Activated T-cell treated with anti-CD3 and anti-CD28 coated beads, Interleukin-2, amount 50 U/mL, for 72 hours (primary cell): ENCODE measurements at places on chromosomes 1 and 21.

DNA sequence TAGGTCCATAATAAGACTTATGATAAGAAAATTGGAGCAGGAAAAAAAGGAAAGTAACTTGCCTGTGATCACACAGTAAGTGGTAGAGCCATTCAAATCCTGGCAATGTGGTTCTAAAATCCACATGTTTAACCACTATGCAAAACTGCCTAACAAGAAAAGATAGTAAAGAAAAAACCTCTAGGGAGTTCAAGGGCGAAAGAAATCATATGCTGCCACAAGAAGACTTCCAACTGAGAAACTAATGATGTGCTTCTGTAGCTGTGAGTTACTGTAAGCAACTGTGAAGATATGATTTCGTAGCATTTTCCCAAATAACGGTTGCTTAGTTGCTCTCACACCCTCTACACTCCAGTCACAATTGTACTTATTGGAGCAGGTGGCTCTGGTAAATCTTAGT lies 20.9 kb upstream of the LYPLAL1 start:
- no peak overlapping the region for H3K4me3 ChIP-seq
- DNase-seq = no peak

- H3K4me1 ChIP-seq = peaks cover 9% of the 10 kb centered on the region
- peaks cover 2% of the 10 kb centered on the region for H3K27me3 ChIP-seq
- no peaks in the 10 kb centered on the region for H3K36me3 ChIP-seq
- no peak overlapping the region for H3K27ac ChIP-seq
Observed at GRCh38 chr1:207444514-207445217, 9.5 kb upstream of the CR2 start.

- H3K27ac ChIP-seq = no peak overlapping the region
- H3K4me1 ChIP-seq = no peaks in the 10 kb centered on the region
- no peak for DNase-seq
Observed at GRCh38 chr1:94646141-94646643, 104.6 kb upstream of the F3 start.

DNA sequence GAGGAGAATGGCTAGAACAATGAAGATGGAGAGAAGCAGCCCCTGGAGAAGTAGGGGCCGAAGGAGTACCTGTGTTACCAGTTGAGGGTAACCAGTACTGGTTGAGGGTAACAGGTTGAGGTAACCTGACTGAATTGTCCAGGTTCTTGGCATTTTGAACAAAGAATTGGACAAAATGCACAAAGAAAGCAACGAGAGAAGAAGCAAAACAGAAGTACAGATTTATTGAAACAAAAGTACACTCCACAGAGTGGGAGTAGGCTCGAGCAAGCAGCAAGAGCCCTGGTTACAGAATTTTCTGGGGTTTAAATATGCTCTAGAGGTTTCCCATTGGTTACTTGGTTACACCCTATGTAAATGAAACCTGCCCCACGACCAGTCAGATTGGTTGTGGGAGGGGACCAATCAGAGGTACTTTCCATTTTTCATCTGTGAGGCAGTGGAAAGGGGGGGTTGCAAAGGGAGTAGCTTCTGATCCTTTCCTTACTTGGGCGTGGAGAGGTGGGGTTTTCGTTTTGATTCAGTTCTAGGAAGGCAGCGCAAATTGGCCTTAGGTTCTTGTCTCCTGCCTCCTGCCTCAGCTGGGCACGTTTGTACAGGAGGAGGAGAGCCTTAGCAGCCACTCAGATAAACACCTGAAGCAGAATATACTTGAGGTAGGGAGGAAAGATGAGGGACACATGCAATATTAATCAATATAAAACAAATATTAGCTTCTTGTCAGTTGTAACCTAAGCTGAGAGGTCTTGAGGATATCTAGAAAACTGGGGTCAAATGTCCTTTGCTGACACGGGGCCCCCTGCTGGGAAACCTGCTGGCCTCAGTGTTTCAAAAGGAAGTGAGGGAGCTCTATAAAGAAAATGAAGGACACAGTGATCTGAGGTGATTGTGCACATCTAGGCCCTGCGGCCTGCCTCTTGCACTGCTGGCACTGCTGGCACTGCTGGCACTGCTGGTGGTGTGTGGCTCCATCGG lies 14.3 kb upstream of the LSM10 start:
- H3K27me3 ChIP-seq = no peaks in the 10 kb centered on the region
- peak; percentile 83 for DNase-seq
- H3K36me3 ChIP-seq = peaks cover 10% of the 10 kb centered on the region
- peak overlapping the region; percentile 54 for H3K27ac ChIP-seq
